ENCODE measurements at places on chromosomes 4 and X.

- no peak for DNase-seq
Observed at GRCh38 chrX:55841962-55842752, 124.6 kb downstream of the RRAGB start.

DNA sequence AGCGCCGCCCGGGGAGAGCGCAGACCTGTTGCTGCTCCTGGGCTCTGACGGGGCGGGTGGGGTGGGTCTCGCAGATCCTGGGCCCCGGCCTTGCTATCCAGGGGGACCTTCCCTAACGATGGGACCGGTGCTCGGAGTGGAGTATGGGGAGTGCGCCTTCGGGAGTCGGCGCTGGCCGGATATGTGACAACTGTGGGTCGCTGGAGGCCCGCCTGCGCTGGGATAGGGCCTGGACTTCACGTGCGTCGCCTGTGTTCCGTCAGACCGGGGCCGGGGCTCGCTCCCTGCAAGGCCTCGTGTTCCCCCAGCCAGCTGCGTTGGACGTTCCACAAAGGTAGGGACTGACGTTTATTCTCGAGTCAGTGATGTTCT lies 1.3 kb downstream of the TBL1X start:
- DNase-seq = no peak

DNA sequence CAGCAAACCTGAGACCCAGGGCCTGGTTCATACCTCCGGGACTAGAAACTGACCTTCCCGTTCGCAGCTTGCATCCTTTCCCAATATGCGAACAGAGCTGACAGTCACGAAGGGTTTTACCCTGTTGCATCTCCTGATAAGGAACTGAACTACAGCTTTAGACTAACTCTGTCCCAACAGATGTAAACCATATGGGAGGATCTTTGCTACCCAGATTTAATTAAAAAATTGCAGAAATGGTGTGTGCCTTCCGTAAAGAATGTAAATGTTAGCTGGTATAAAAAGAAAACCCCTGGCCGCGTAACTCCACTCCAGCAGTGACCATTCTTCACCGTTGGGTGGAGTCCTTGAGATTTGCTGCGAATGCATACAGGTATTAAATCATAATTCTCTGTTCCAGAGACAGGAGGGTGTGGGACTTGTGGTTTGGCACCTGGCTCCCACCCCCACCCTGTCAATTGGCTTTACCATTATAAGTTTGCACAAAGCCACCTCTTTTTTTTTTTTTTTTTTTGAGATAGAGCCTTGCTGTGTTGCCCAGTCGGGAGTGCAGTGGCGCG lies 40.6 kb upstream of the SORCS2 start:
- no peak for DNase-seq

GRCh38 chr4:145387079-145387478 lies 94.6 kb upstream of the SMAD1 start:
- DNase-seq = no peak

DNA sequence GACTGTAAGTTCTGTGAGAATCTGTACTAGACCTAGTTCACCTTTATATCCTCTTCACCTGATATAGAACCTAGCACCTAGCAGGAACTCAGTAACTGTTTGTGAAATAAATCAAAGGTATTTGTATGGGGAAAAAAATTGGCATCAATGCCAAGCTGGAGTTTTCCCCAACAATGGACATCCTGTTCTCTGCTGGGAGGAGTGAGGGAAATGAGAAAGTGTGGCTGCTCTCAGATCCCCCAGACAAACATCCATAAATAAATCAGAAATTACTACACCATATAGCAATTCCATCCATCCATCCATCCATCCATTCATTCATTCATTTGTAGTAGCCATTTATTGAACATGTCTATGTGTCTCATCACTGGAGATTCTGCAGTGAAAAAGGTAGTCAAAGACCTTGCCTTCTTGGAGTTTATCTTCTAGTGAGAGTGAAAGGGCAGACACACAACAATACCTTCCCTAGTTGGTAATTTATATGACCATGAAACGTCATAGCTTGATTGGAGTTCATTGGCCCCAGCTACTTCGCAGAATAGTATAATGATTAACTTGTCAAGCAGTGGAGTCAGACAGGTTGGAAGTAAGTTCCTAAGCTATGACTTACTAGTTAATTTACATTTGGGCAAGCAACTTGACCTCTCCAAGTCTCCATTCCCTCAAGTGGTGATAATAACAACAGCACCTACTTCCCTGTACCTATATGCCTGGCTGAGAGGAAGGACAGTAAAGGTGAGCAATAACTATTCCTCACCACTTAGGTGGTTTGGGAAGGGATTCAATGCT lies 98.7 kb upstream of the KIT start:
- no peak for DNase-seq

GRCh38 chr4:96675416-96675815 lies 835.5 kb downstream of the PDHA2 start:
- DNase-seq = no peak

DNA sequence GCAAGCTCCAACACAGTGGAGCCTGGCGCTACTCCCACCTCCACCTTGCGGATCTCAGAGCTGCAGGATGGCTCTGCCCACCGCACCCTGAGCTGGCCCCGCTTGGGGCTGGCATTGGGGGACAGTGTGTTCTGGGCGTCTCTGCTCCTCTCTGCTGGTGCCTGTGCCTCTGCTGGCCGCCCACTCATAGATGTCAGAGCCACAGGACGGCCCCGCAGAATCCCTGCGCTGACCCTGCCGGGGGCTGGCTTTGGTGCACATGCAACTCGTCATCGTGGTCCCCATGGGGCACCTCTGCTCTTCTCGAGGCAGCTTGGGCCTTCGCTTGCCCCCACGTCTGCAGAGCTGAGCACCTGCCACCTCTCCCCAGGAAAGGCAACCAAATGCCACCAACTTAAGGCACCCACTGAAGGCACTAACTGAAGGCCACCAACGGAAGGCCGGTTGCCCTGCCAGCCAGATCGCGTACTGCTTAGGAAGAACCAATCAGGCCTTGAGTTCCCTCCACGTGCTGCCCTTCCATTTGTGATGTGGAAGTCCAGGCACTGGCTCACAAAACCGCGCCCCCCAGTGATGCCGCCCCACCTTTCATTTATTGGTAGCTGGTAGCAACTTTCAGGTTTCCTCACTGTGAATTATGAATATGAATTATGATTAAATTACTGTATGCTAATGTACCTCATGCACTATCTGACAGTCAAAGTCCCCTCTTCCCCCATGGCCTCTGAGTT lies 23.3 kb upstream of the FRG1 start:
- DNase-seq = no peak

- no peak for DNase-seq
Observed at GRCh38 chr4:16194214-16194613, 32.1 kb downstream of the TAPT1 start.

GRCh38 chrX:19133231-19133630 lies 11.0 kb upstream of the ADGRG2 start:
- DNase-seq = no peak

All from stimulated activated CD8-positive, alpha-beta memory T cell treated with anti-CD3 and anti-CD28 coated beads, Interleukin-12 subunit alpha, Interleukin-12 subunit beta, amount 100 ng/mL, for 1 hour (primary cell).